ENCODE measurements at places on chromosomes 3 and 15.

DNA sequence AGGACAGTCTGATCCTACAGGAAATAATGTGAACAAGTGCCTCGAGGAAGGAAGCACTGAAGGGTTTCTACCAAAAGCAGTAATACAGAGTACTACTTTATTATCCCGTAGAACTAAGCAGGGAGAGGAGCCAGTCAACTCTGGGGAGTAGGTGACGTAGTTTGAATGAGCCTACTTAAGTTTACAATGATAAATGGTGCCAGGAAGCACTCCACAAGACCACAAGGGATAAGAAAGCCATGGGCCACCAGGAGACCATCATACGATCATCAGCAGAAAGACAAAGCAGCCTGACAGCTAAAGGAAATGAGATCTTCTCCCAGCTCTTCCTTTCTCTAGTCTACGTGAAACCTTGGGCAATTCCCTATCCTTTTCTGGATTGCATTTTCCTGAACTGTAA, 27.3 kb downstream of the SST start:
- no peak for DNase-seq

DNA sequence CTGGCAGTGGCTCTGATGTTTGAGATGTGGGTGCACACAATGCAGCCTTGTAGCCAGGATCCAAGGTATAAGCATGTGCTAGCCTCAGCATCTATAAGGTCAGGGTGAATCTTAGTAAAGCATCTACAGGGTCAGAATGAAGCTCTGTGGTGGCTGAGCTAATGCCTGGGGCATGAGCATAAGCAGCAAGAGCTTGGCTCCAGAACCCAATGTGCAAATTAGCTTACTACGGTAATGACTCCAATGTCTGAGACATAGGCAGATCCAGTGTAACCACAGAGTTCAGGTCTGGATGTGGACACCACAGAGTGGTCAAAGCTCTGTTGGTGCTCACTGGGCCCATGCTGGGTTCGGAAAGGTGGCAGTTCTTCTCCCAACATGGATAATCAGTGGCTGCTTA, 304.5 kb upstream of the NECTIN3 start:
- no peak for DNase-seq

- no peak for DNase-seq
Observed at GRCh38 chr15:41982133-41982930, 10.0 kb upstream of the EHD4 start.

- DNase-seq: no peak
Observed at GRCh38 chr3:188270423-188270972, 116.5 kb downstream of the LPP start.

DNA sequence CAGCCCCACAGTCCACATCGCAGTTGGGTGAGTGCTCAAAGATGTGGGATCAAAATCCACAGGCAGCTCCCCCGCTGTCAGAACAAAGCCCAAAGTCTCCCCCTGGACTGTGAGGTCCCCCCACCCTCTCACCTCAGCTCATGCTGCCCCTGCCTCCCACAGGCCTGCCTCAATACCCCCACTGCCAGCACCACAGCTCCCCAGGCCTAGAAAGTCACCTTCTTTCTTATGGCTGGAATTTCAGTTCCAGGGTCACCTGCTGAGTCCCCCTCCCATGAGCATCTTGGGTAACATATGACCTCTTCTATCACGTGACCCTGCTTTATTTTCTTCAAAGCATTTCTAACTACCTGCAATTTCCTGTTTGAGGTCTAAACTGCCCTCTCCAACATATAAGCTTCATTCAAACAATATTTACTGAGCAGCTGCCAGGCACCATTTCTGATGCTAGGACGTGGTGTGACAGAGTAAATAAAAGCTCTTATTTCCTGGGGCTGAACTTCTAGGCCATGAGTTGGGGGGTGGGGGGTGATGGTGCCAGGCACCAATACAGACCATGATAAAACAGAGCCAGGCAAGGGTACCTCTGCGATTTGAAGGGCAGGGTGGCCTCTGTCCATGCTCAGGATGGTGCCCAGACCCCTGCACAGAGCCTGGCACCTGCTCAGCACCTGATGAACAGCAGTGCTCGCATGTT, 2.4 kb upstream of the TMEM89 start:
- peak; percentile 31 for DNase-seq

GRCh38 chr3:171125010-171125409, 98.5 kb upstream of the SLC2A2 start:
- no peak for DNase-seq

GRCh38 chr3:177050501-177051237, 146.6 kb downstream of the TBL1XR1 start:
- no peak for DNase-seq

- DNase-seq: no peak
Observed at GRCh38 chr3:53068176-53068575, 22.3 kb upstream of the SFMBT1 start.

DNA sequence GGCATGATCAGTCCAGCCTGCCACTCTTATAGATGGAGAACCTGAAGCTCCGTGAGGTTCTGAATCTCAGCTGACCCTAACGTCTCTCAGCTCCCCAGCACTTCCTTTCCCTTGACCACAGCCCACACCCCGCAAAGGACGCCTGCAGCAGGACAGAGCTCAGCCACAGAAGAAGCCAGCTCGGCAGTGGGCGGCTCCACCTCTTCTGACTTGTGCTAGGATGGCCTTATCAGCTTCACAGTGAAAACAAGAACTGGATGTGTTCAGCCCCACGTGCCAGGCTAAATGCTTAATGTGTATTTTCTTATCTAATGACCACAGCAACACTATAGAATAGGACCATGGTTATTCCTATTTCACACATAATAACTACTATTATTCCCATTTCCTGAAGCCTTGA, 127.6 kb downstream of the ARNT2 start:
- no peak for DNase-seq

- DNase-seq: peak; percentile 83
Observed at GRCh38 chr3:179322286-179323196, at the start of gene ZNF639. ZNF639 (plus strand) TSS chr3:179323031; CDS start chr3:179328294, 5,263 bp downstream.

GRCh38 chr3:121976727-121977126, 45.3 kb downstream of the ILDR1 start:
- DNase-seq: no peak

DNA sequence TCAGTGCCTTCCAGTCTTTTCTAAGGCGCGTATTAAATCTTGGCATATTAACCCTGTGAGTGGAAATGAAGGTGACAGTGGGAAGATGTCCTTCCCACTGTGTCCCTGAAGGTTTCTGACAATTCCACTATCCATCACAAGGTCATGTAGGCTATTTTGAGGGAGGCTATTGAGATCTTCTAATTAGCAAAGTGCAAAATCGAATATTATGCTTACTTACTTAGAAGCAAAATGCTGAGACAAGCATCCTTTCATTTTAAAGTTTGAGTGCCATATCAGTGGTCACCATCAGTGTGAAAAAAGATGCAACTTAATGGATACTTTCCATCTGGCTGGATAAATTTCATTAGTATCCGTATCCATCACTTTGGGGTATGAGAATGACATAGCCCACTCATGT, 77.6 kb downstream of the COL6A5 start:
- DNase-seq: no peak

DNA sequence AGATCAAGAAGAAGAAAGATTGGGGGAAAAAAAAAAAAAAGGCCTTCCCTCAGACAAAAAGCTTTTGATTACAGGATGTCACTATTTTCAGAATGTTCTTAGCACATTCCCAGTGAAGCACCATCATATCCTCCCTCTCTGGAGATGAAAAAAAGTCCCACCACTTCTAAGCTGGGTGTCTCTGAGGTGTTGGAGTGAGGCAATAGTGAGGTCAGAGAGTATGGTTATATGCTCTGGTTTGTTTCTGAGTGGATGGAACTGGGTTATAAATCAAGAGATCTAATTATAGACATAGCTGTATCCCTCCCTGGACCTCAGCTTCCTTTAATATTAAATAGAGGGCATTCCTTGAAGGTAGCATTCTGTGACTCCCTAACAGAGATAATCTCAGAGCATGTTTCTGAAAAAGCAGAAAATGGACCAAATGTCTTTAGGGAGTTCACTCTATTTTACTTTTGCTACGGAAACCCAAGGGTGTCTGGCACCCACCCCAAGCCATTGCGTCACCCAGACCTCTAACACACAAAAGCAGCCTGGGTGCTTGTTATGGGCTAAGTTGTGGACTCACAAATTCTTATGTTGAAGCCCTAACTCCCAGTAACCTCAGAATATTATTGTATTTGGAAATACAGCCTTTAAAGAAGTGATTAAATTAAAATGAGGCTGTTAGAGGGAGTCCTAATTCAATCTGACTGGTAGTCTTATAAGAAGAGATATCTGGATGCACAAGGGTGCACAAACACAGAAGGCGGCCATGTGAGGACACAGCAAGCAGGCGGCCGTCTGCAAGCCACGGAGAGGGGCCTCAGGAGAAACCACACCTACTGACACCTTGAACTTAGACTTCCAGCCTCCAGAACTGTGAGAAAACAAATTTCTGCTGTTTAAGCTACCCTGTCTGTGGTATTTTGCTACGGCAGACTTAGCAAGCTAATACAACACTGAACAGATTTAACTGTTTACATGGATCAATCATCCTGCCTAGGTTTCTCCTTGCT, 81.5 kb downstream of the MB21D2 start:
- DNase-seq: peak; percentile 12

DNA sequence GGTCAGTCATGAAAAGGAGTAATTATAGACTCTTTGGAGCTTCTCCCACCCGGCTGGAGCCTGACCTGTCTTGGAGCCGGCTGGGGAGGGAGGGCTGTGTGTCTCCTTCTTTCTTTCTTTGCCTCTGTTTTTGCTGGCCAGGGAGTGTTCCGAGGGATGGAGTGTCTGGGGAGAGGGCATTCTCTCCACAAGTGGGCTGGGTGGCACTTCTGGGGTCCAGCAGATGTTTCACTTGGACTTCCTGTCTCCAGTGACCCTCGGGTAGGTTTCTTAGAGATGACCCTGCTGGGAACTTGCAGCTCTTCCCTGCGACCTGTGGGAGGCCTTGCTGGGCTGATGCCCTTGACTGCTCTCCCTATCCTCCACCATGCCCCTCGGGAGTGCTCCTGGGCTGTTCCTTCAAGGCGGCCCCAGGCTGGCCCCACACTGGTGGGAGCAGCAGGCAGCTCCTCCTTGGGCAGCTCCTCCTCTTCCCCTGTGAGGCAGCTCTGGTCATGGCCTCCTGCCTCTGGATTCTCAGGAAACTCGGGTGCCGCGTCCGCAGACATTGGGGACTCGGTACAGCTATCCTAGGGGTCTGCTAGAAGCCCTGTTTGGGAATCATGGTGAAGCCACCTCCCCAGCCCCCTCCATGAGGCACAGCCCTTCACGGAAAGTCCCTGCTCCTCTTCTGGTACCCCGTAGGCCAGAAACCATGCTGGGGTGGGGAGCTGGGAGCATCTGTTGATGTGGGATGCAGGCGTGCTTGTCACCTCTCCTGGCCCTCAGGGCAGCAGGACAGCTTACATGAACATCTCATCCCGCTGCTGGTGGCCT, 44.9 kb downstream of the APBA2 start:
- DNase-seq: no peak

DNA sequence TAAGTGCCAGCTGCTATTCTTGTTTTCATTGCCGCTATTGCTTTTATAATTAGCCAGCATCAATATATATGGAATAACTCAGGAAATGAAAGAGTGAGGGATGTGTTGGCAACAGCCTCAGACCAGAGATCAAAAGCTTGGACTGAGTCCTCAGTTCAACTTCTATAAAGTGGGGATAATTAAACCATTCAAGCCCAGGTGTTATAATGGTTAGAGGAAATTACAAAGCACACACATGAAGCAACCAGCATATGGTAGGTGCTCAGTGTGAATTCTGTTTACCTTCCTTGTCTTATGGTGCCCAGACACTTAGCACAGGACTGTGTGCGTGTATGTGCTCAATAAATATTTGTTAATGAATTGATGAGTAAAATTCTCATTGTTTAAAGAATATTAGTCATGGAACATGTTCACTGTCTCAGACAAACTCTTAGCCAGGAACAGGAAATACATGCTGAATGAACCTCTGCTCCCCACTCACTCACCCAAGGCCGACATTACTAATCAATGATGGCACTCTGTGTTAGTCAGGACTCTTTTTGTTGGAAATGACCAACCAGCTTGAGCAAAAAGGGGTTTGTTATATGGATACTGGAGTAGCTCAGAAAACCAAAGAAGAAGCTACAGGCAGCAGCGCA, 16.7 kb upstream of the CCDC174 start:
- no peak for DNase-seq

- DNase-seq: no peak
Observed at GRCh38 chr3:106628407-106628806, 748.8 kb upstream of the CCDC54 start.

GRCh38 chr3:64593350-64593749, 94.5 kb downstream of the ADAMTS9 start:
- no peak for DNase-seq

DNA sequence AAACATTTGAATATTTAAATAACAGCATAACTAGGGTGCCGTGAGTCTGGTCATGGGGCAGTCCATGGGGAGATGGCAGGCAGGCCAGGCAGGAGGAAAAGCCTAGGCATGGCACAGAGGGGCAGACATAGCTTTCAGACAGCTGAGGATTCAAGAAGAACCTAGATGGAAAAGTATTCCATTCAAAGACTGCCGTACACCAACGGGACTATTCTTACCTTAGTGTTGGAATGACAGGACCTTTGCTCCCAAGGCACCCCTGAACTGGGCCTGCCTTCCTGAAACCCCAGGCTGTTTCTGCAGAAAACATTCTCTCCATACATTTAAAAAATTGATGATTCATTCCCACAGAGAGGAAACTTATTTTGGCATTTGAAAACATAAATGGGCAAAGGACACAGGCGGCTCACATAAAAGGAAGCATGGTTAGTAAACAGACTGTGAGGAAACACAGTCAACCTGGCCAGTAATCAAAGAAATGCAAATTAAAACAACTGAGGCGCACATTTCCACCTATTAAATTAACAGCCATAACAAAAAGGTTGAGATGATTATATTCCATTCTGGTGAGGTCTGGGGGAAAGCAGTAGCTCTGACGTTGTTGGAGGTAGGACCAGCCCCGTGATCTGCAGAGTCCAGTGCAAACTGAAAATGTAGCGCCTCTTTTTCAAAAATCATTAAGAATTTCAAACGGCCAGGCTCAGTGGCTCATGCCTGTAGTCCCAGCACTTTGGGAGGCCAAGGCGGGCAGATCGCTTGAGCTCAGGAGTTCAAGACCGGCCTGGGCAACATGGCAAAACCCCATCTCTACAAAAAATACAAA, 71.3 kb upstream of the SMAD3 start:
- DNase-seq: no peak

DNA sequence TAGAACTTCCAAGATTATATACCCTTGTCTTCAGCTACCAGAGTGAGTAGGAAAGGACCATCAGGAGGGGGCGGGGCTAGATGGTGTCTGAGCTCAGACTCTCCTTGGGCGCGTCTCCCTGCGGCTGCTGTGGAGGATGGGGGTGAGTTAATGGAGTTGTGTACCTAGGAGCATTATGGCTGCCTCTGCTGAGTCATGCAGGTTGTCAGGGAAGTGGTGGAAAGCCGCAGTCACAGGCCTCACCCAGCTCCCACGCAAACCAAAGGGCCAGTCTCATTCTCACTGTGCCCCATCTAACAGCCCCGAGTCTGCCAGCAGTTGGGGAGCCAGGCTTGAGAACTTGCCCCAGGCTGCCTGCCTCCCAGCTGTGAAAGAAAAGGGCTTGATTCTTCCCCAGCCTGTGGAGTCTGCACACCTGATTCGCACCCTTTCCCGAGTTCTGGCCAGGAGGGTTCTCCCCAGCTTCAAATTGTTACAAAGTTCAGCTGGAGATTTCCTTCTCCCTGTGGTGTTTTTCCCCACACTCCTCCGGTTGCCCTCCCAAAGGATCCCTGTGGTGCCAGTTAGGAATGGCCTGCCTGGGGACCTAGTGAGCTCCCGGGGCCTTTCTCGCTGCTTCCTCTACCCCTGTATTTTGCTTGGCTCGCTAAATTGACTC, 143.3 kb downstream of the HCN4 start:
- DNase-seq: peak; percentile 80

- DNase-seq: no peak
Observed at GRCh38 chr3:113057117-113057516, 66.3 kb downstream of the GTPBP8 start.
